ENCODE measurements at places on chromosomes 12 and 14.

- DNase-seq, result no peak
Observed at GRCh38 chr14:103315351-103315911, 18.6 kb upstream of the EIF5 start.

- DNase-seq, result no peak
Observed at GRCh38 chr12:96371138-96371789, 29.0 kb downstream of the CDK17 start.

GRCh38 chr14:100677554-100678468 lies 48.9 kb upstream of the DLK1 start:
- DNase-seq, result no peak

DNA sequence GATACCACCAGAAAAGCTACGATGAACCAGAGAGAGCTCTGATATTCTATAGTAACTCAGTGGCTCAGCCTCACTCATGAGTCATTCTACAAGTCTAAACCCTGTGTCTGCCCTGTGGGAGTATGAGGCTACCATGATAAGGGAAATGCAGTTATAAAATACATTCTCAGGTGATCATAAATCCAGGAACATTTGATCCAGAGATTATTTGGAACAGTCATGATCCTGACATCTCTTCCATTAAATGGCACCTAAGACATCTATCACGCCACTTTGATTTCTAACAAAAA lies 202.6 kb upstream of the RASSF8 start:
- DNase-seq, result no peak

GRCh38 chr14:31090883-31091764 lies 64.9 kb upstream of the STRN3 start:
- no peak for DNase-seq

- no peak for DNase-seq
Observed at GRCh38 chr14:91708795-91709194, 23.1 kb downstream of the CATSPERB start.

DNA sequence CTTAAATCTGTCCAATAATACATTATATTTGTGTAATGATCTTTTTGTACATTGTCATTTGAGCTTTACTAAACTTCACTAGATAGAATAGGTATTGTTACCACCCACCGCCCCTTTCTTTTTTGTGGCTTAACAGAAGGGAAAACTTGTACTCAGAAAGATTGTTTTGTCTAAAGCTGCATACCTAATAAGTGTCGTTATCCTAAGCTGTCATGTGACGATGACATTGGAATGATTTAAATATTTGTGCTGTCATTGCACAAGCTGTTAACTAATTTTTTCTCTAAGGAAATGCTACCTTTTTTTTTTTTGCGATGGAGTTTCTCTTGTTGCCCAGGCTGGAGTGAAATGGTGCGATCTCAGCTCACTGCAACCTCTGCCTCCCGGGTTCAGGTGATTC lies 3.6 kb downstream of the DIP2B start:
- no peak for DNase-seq

DNA sequence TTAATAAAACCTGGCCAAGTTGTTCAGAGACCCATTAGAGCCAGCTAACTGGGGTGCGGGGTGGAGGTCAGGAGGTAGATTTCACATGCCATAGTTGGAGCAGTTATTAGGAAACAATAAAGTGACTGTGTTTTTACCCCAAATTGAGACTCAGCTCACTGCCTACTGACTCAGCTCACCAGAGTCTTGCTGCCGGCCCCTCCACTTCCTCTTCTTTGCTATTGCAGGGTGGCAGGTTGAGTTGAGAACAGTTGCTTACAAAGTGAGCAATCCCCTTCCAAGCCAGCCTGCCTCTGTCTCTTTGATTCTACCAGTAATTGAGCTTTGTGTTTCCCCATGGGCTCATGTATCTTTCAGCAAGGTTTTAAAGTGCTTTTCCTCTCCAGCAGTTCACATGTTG lies 12.9 kb downstream of the ST8SIA1 start:
- peak; percentile 12 for DNase-seq

DNA sequence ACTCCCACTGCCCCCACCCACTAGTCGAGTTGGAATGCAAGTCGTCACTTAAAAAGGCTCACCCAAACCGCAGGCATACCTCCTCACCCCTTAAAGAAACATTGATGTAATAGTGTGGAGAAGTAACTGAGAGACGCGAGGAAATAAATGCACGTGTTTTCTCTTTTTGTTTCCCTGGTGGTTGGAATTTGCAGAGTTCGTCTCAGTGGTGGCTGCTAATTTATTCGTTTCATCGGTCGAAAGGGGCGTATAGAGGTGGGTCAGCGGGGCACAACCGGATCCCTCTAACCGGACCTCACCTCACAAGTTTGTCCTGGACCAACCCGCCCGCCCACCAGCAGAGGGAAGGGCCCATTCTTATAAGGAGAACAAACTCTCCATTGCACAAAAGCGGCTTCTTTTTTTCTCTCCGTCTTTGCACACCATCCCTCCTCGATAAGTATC lies 5.0 kb upstream of the NPAS3 start:
- no peak for DNase-seq

- no peak for DNase-seq
Observed at GRCh38 chr14:68770553-68771286, 22.1 kb downstream of the ZFP36L1 start.

- no peak for DNase-seq
Observed at GRCh38 chr14:105168093-105168420, 519 bp downstream of the JAG2 start.

- no peak for DNase-seq
Observed at GRCh38 chr14:50452979-50453705, 56.5 kb upstream of the CDKL1 start.

DNA sequence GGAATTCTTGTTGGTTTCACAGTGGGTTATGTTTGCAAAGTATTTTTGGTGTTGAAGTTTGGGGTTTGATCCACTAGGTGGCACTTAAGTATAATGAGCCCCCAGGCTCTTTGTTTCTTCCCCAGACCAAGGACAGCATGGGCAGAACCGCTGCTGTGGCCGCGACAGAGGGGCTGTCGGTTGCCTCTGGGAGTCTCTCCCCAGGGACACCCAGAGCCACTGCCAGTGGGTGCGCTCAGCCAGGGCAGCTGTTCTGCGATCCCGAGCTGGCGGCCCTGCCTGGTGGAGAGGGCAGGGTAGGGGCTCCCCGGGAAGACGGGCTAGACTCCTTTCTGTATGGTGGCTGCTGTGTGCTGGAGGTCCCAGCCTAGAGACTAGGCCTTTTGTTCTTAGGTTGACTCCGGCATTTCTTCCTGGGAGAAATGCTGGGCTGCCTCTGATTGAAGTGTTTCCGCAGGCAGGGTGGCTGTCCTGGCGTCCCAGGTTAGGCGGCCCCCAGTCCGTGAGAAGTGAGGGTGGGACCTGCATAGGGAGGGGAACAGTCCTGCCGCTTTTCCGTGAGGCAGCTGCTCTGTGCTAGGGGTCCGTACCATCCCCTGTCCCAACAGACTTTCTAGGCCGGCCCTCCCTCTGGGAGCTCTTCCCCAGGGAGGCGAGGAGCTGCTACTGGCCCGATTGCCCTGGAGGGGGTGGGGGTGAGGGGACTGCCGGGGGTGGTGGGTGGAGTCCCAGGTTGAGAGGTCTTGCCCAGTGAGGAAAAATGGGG lies 253.1 kb upstream of the PELI2 start:
- DNase-seq, result no peak

- DNase-seq, result no peak
Observed at GRCh38 chr14:64281805-64282204, 12.4 kb downstream of the ESR2 start.

GRCh38 chr12:114403011-114403689 lies 2.8 kb downstream of the TBX5 start:
- DNase-seq, result no peak

DNA sequence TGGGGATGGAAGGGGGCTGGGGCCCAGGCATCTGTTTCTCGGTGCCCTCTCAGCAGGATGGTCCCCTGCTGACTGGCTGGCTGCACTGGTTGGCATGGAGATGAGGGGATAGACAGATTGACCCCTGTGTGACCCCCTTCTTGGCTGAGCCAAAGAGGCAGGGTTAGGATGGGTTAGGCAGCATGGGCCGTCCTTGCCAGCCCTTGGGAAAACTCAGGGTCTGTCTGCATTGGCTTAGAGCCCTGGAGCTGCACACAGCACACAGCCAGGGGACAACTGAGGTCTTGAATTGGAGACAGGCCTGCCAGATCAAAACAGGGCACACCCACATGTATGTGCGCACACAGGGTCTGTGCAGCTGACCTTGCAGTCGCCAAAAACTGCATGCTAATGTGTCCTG lies 11.2 kb upstream of the LRP1-AS start:
- DNase-seq, result no peak

- DNase-seq, result no peak
Observed at GRCh38 chr12:59093073-59093772, 172.9 kb upstream of the LRIG3 start.

DNA sequence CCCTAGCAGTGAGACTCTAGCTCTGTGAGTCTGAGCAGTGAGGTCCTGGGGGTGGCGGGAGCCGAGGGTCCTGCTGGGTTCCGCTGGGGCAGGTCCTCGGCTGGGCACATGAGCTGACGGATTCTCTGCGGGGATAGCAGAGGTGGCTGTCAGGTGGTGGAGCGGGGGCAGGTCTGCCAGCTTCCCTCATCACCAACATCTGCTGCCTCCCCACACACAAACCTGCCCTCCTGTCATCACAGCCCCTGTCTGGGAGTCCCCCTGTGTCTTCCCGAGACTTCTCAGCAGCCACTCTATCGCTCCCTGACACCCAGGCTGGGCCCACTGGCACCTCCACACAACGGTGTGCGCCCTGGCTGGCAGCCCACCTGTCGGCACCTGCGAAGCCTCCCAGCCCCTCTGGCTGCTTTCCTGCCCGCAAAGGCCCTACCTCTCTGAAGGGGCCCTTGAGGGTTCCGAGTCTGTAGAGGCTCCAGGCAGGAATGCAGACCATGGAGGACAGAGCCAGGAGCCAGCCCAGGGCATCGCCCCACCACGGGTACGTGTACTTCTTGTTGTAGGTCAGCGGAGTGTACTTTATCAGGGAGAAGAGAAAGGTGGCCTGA lies 7.1 kb upstream of the SLC6A12 start:
- no peak for DNase-seq

- DNase-seq, result no peak
Observed at GRCh38 chr12:110543252-110543959, 39.7 kb downstream of the PPTC7 start.

GRCh38 chr12:14834509-14834908 lies 8.8 kb downstream of the ART4 start:
- no peak for DNase-seq

DNA sequence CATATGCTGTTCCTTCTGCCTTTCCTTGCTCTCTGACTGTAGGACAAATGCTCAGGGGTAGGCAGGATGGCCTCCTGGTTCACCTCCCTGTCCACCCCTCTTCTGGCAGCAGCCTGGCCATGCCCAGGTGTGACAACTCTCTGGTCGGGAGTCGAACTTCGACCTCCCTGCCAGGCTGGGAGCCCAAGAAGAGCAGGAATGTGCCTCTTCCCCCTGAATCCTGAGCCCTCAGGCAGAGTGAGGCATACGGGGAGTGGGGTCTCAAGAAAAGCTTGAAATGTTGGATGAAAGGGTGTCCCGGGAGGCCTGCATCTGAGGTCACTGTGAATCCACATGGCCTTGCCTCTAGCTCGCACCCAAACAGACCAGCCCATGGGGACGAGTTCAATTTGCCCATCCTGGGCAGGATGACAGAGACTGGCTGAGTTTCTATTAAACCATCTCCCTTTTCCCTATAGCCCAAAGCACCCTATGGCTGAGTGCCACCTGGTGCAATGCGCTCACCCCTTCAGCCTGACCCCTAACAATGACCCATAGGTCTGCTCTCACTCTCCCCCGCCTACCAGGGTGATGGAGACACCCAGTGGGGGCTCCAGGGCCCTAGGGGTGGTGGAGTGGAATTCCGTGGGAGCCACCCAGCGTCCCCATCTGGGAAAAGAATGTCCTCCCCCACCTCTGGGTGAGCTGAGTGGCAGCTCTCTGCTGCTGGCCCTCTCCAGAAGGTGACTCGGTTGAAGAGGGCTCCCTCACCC lies 52.9 kb upstream of the DIO3 start:
- DNase-seq, result no peak

GRCh38 chr12:7460375-7461259 lies 16.7 kb upstream of the CD163L1 start:
- peak; percentile 48 for DNase-seq

DNA sequence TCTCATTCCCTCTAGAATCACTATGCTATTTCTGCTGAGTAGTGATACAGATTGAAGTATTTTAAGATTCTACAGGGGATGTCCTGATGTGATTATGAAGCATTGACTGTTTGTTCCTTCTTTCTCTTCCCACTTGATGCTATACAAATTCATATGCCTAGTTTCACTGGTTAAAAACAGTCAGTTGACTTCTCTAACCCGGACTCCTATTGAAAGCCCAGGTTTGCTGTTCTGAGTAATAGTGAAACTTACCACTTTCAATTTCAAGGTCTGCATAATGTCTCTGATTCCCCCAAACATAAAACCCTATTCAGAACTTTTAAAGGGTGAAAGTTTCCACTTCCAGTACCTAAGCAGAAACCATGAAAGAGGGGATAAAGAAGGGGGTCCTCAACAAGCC lies 117.7 kb upstream of the RPL10L start:
- DNase-seq, result no peak

Measured in activated CD4-positive, alpha-beta T cell treated with anti-CD3 and anti-CD28 coated beads, Interleukin-2, amount 50 U/mL, for 1 hour (primary cell).